ENCODE measurements at places on chromosomes 5 and 9. TPM values are rescaled to one million over a fixed set of nuclear protein-coding genes. Genes with fewer than 3 reads are reported as not detected.

The TNC gene
- polyA plus RNA-seq: not detected

The CERCAM gene
- polyA plus RNA-seq: 9.1 TPM

The TRAF2 gene
- polyA plus RNA-seq: 32.7 TPM

DNA sequence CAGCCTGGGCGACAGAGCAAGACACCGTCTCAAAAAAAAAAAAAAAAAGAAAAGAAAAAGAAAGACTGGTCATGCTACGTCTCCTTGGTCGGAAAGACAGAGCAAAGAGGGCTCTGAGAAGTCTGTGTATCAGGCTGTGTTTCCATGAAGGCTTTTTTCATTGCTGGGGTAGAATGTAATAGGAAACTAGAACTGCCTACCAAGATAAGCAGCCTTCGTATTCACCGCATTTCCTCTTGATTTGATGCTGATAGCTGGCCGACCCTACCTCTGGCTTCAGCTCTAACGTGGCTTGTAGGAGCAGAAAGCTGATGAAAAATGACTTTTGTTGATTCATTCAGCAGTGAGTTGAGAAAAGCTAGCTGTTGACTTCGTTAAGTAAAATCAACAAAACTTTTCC is 17.4 kb downstream of the SLC1A3 start:
- no peak for DNase-seq

- no peak for DNase-seq
Measured at GRCh38 chr5:179265514-179266290, 79.6 kb downstream of the ADAMTS2 start.

GRCh38 chr5:121019106-121019505 is 555.0 kb downstream of the PRR16 start:
- no peak for DNase-seq

- peak; percentile 48 for DNase-seq
Measured at GRCh38 chr9:69671879-69672595, at the start of gene APBA1. Gene APBA1 (minus strand): TSS chr9:69672371.

Data from immature natural killer cell (primary cell).